B cell (primary cell): ENCODE measurements at places on chromosomes 2 and 18.
A peak's percentile ranks its signal among the peaks of the same experiment; 100 is the strongest.

DNA sequence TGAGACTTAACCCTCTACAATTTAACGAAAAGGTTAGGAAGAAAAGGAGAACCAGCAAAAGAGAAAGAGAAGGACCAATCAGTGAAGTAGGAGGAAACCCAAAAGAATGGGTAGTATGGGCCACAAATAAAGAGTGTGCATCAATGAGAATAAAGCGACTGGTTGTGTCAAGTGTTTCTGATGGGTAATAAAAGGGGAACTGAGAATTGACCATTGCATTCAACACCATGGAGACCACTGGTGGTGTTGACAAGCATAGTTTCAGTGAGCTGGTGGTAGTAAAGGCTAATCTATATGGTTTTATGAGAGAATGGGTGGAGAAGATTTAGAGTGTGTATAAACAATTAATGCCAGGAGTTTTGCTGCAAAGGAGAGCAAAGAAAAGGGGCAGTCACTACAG lies 75.4 kb downstream of the CSRNP3 start:
- DNase-seq = no peak

- peak; percentile 54 for DNase-seq
Measured at GRCh38 chr2:126657148-126657635, 1.2 kb downstream of the GYPC start.

DNA sequence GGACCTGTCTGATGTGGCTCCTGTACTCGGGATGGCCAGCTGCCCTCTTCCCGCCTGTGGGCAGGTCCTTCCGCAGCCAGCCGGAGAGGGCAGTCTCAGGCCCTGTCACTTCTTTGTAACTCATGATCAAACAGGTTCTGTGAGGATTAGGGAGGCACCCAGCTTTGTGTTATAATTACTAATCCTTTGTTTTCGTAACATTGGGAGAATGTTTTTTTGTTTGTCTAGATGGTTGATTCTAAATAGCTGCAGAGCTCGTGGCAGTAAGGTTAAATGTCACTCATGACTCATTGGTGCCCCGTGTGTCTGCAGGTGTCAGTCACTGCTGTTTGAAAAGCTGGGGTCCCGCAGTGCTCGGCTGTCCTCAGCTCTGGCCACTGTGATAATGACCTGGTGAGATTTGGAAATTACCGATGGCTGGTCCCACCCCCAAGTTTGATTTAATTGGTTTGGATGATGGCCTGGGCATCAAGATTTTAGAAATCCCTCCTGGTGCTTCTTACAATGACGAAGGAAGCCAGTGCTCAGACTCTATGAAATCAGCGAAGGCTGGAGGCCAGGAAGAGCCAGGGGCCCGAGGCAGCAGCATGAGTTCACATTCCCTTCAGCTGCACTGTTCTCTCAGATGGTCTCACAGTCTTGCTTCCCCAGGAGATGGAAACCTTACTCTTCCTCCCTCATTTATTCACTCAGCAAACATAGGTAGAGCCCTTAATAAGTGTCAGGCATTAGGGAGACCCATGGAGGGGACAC lies 172.8 kb downstream of the VAPA start:
- no peak for DNase-seq

GRCh38 chr2:102063487-102063911 lies 71.7 kb downstream of the IL1R2 start:
- DNase-seq = no peak

GRCh38 chr2:7672027-7672684 lies 754.9 kb downstream of the RNF144A start:
- DNase-seq = peak; percentile 23

DNA sequence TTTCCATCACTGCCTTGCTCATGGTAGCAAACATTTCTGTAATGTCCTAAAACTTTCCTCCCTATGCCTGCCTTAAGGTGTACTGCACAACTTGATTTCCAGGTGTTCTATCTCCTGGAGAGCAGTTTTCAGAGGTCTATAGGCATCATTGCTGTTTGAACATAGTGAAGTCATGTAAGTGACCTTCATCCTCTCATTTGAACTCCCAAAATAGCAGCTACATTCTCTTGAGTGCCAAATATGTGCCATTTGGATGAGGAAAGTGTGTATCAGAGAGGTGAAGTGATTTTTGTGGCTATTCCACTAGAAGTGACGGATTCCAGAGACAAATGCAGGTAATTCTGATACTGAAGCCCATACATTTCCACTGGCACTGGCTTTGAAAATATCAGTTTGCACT lies 3.4 kb downstream of the PPP1R1C start:
- no peak for DNase-seq

DNA sequence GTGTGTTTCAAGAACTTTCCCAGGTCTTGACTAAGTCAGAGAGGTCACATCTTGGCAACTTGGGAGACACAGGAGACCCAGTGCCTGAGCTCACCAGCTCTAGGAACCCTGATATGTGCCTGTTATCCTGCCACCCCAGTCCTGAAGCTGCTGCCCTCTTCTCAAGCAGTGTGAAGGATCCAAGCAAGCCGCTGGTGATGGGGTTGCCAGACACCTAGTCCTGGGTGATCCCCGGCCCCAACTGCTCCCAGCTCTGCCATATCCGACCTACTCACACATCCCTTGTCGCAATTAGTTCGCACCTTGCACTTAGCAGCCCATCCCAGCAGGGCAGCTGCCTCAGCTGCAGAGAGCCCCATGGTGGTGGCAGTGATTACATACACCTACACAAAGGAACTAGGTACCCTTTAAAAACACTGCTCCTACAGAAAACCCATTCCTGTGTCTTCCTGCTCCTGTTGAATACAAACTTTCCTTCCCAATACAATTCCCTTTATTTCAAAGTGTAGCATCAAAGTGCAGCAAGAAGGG lies 247.2 kb upstream of the RAB12 start:
- DNase-seq = no peak

DNA sequence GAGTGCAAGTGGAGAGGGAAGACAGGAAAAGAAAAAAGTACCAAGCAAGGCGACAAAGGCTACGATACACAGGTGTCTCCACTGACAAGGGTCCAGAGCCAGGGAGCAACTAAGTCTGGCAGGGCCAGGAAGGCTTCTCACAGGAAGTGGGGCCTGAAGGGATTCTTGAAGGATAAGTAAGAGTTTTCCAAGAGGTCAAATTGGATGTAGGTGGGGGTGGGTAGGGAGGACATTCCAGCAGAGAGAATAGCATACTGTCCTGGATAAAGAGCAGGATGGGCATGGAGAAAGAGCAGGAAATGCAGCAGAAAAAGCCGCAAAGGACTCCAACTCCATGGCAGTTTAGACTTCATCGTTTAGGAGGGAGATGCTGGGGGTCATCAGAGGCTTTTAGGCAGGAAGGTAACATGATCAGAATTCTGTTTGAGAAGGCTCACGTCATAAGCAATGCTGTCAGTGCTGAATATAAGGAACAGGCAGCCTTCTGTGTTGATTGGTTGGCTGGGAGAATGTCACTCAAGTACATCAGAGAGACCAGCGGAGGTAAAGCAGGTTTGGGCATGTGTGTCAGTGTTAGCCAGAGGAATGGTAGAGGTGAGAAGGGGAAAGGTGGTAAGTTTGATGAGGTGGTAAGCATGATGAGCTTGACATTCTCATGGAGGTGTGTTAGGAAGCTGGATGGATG lies 35.1 kb downstream of the ARHGAP25 start:
- no peak for DNase-seq

- DNase-seq = no peak
Measured at GRCh38 chr2:219245899-219246230, 586 bp downstream of the STK16 start.

DNA sequence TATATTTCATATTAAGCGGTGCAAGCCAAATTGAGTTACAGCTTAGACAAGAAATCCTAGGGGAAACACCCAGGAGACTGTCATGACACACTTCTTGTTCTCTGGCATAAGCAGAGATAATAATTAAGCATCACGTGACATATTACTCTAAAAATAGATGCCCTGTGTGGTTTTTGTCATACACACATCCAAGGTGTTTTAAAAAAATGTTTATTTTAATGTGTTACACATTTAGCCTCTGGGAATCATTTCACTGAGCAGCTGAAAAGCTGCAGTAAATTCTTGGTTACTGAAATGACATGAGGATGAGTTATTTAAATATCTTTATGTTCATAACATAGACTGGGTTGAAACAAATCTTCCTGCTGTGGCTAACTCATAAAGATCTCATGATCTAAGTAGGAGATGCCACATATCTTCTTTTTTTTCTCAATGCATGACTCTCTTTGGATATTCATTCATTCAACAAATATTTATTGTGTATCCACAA lies 38.0 kb upstream of the ERMN start:
- DNase-seq = peak; percentile 48

GRCh38 chr2:130832296-130832940 lies 4.3 kb upstream of the ARHGEF4 start:
- DNase-seq = no peak

- DNase-seq = no peak
Measured at GRCh38 chr2:204258890-204259289, 286.4 kb upstream of the PARD3B start.

DNA sequence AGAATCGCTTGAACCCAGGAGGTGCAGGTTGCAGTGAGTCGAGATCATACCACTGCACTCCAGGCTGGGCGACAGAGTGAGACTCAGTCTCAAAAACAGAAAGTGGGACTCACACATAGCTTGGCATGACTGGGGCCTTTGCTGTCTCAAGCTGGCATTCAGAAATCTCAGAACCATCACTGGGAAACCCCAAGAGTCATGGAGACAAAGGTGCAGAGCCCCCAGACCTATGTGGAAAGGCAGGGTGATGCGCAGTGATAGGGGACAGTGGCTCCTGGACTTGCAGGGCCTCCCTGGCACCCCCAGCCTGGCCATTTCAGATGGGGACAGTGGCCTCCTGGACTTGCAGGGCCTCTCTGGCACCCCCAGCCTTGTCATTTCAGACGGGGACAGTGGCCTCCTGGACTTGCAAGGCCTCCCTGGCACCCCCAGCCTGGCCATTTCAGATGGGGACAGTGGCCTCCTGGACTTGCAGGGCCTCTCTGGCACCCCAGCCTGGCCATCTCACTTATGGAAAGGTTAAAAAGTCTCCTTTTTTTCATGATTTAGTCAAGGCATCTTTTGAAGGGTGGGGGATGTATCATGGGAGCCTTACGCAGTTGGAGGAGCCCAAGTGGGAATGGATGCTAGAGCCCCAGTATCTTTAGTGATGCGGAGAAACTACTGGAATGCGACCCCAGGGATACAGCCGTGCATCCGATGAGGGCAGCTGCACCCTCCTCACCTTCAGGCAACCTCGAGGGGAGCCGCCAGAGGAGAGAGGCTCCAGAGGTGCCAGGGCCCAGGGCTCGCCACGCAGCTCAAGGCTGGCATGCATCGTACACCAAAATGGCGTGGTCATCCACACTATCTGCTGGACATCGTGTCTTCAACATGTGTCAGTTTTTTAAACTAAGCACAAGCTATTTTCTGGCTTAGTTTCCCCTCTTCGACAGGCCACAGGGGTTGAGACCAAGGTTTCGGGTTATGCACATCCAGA lies 30.5 kb downstream of the ZNF516 start:
- DNase-seq = no peak
